ENCODE measurements at places on chromosomes 5 and 9. TPM values are rescaled to one million over a fixed set of nuclear protein-coding genes. Genes with fewer than 3 reads are reported as not detected.

The GOLM1 gene
- total RNA-seq: 113 TPM

The ANKRD18B gene
- 7.3 TPM for total RNA-seq

The PRSS3 gene
- 3.0 TPM for total RNA-seq

The SAXO1 gene
- 0.10 TPM for total RNA-seq

All from spinal cord (tissue), 10 donors.